ENCODE measurements at places on chromosomes 11 and 22.

DNA sequence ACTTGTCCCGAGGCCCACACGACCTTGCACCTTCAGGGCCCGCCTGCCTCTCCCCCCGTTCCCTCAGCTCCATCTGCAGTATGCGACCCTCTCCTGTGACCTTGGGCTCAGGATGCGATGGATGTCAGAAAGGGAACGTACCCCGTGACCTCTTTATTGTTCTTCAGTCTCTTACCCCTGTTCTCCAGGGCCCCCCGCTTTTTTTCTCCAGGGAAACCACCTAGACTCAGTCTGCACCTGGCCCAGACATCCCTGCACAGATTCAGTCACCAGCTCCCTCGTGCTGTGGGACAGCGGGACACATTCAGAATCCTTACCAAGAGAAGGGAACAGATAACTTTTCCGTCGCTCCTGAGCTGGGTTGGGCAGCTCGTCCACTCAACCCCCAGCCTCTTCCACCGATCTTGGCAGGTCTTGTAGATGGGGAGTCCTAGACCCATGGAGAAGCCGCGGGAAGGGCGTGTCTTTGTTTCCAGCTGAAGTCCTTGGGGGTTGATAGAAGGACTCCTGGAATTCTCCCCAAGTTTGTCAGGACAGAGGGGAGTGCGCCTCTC is 1.4 kb upstream of the PHOX2A start:
- H3K36me3 ChIP-seq: no peaks in the 10 kb centered on the region
- H3K4me3 ChIP-seq: no peak overlapping the region
- DNase-seq: no peak
- peaks cover 71% of the 10 kb centered on the region for H3K27me3 ChIP-seq
- H3K4me1 ChIP-seq: peaks cover 3% of the 10 kb centered on the region

DNA sequence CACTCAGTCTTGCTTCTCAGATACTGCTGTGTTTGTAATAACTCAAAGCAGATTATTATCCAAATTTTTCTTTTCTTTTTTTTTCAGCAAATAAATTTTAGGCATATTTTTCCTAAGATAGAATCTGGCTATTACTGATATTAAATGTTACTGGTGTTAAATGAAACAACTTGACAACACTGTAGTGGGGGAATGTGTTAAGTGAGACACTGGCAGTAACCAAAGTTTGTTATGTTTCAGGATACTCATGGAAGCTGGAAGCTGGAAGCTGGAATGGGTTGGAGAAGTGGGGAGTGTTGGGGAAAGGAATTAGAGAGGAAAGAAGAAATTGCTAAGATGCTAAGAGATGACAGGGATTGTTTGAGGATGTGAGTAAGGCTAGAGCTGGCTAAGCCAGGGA is 24.9 kb downstream of the PGR start:
- H3K4me3 ChIP-seq: no peak overlapping the region
- H3K27me3 ChIP-seq: no peaks in the 10 kb centered on the region
- DNase-seq: no peak
- no peaks in the 10 kb centered on the region for H3K36me3 ChIP-seq

GRCh38 chr11:105219269-105219668 is 79.7 kb upstream of the CARD18 start:
- no peak overlapping the region for H3K4me3 ChIP-seq
- no peaks in the 10 kb centered on the region for H3K4me1 ChIP-seq

- H3K27ac ChIP-seq: no peak overlapping the region
- H3K4me1 ChIP-seq: peaks cover 15% of the 10 kb centered on the region
- no peak overlapping the region for H3K4me3 ChIP-seq
- H3K27me3 ChIP-seq: no peaks in the 10 kb centered on the region
Measured at GRCh38 chr22:20523086-20523983, 15.9 kb downstream of the MED15 start.

DNA sequence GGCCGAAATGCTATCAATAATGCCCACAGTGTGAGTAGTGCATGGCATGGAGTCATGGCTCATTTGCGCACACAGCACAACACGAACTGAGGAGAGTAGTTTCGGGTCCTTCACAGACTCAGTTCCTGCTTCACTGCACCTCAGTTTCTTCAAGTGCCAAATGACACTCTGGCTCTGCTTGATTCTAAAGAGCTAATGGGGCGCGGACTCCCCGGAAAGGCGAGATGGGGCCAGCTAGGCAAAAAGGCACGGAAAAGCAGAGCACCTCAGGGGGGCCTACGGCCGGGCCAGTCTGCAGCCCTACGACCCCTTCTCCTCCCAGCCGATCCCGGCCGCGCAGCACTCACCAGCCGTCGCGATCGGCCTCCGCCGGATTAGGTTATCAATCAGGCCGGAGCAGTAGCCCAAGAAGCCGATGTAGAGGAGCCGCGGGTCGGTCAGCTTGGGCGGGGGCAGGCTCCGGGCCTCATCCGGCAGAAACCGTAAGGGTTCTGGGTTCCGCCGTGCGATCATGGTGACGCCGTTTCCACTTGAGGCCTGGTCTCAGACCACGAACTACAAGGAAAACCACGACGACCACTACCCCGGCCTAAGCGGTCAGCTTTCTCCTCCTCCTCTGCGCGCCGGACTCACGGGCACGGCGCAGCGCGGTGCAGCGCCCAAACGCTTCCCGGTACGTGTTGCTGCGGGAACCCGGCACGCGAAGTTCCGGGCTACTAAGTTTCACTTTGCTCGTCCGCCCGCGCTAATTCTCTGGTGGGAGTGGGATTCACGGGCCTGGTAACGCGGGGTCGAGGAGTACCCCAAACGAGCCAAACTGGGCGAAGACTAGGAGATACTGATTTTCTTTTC is at the start of gene NDUFC2:
TSS of gene NDUFC2 (minus strand) at position 631 of the 852 bp plus-strand sequence. CDS start at position 513, 118 bp downstream.
- DNase-seq: peak; percentile 95
- H3K4me3 ChIP-seq: peak within 1 kb of the TSS; percentile 91
- no peaks in the 10 kb centered on the region for H3K27me3 ChIP-seq
- H3K27ac ChIP-seq: peak within 1 kb of the TSS; percentile 90
- peaks cover 32% of the 10 kb centered on the region for H3K4me1 ChIP-seq

GRCh38 chr22:19802001-19802893 is 41.7 kb downstream of the TBX1 start:
- no peak overlapping the region for H3K27ac ChIP-seq
- H3K36me3 ChIP-seq: no peaks in the 10 kb centered on the region
- H3K4me1 ChIP-seq: peaks cover 3% of the 10 kb centered on the region
- DNase-seq: no peak
- no peak overlapping the region for H3K4me3 ChIP-seq
- H3K27me3 ChIP-seq: no peaks in the 10 kb centered on the region

DNA sequence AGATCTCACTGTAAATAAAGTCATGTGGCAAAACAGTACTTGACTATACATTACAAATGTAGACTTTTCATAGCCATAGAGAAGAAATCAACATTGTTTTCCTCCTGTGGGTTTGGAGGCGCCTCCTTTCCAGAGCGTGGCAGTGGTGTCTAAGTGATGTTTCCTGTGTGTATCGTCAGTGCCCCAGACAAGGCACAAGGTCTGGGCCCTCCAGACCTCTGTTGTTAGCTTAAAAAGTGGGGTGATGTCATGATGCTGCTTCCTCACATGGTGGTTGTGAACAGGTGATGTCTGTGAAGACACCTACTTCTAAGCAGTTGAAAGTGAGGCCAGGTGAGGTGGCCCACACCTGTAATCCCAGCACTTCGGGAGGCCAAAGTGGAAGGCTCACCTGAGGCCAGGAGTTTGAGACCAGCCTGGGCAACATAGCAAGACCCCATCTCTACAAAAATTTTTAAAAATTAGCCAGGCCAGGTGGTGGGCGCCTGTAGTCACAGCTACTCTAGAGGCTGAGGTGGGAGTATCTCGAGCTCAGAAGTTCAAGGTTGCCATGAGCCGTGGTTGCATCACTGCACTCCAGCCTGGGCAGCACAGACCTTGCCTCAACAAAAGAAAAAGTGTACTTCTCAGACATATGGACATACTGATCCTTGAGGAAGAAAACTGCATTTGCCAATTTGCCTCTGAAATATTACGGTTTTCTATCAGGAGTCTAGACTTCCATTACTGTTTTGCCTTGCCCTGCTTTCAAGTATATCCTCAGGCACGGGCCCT is 15.7 kb downstream of the NUP50 start:
- DNase-seq: no peak
- peaks cover 19% of the 10 kb centered on the region for H3K4me1 ChIP-seq
- H3K4me3 ChIP-seq: no peak overlapping the region
- no peaks in the 10 kb centered on the region for H3K36me3 ChIP-seq
- H3K27me3 ChIP-seq: no peaks in the 10 kb centered on the region
- no peak overlapping the region for H3K27ac ChIP-seq

DNA sequence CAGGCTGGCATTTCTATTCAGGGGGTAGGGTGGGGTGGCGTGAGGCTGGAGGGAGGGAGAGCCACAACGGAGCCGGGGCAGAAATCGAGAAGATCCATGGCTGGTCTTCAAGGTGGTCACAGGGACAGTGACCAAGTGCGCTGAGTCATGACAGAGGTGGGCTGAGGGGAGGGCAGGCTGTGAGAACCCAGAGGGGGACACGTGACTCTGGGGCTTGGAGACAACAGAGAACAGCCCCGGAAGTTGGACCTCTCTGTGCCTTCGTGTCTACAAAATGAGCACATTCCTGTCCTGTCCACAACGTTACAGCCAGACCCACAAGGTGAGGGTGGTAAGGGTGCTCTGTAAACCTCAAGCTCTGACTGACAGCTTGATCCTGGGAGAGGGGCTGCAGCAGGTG is 35.1 kb upstream of the ARFGAP3 start:
- no peak overlapping the region for H3K4me3 ChIP-seq
- DNase-seq: no peak
- no peaks in the 10 kb centered on the region for H3K27me3 ChIP-seq
- H3K36me3 ChIP-seq: peaks cover 46% of the 10 kb centered on the region

DNA sequence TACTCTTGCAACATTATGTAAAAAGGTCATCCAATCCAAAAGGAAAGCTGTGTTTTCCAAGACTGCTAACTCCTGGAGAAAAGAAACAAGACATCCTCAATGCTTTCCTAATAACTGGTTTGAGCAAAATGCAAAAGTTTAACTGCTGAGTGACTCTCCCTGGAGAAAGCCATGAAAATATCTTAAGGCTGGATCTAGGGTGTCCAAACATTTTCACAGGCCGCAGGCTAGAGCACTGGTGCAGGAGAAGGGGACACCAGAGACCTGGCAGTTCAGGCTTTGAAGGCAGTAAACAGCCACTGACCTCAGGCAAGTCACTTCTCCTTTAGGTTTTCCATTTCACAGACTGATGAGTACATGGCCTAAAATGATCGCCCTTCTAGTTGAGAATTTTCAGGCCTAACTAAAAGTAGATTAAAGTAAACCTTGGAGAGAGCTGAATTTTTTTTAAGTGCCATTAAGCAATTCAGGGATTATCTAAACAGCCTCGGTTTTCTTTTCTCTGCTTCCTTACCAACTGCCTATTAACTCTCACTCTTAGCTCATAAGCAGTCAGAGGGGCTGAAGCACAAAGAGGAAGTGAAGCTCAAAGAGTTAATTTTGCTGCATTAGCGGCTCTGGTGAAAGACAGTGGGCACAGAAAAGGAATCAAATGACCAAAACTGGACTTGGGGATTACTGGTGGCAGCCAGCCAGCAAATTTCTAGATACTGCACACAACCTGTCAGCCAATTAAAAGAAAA is 2.3 kb downstream of the CHKA start:
- H3K4me3 ChIP-seq: peak overlapping the region; percentile 53
- no peaks in the 10 kb centered on the region for H3K36me3 ChIP-seq
- peaks cover 16% of the 10 kb centered on the region for H3K4me1 ChIP-seq
- H3K27ac ChIP-seq: peak overlapping the region; percentile 95

GRCh38 chr22:17915188-17915587 is 109.2 kb downstream of the MICAL3 start:
- no peak overlapping the region for H3K4me3 ChIP-seq
- no peak for DNase-seq
- no peaks in the 10 kb centered on the region for H3K27me3 ChIP-seq
- H3K36me3 ChIP-seq: no peaks in the 10 kb centered on the region

DNA sequence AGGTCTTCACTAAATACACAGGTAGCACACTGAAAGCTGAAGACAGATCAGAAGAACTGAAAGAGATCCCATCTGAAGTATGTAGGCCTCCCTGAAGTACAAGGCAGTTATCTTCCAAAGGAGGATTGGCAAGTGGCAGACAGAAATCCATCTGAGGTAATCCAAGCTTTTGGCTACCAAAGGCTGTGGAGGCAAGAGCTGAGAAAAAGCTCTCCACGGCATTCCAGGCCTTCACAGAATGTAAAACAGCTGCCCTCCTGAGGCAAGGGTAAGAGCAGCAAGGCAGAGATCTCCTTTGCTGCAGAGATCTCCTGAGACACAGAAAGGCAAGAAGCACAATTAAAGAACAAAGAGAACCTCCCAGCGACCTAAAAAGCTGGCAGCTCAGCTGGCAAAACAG is 19.1 kb downstream of the PIK3C2A start:
- H3K36me3 ChIP-seq: peaks cover 25% of the 10 kb centered on the region
- no peak overlapping the region for H3K4me3 ChIP-seq

DNA sequence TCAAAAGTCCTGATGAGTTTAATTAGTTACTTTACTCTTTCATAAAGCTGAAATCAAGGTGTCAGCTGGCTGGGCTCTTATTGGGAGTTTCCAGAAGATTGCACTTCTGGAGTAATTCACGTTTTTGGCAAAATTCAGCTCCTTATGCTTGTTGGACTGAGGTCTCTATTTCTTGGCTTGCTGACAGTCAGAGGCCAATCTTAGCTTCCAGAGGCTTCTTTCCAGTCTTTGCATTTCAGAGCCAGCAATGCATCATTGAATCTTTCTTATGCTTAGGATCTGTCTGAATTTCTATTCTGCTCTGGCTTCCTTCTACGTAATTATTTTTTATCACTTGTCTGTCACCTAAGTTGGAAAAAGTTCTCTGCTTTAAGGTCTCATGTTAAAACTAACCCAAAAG is 91.4 kb upstream of the SYN3 start:
- no peak for DNase-seq
- no peak overlapping the region for H3K27ac ChIP-seq
- no peaks in the 10 kb centered on the region for H3K27me3 ChIP-seq
- no peaks in the 10 kb centered on the region for H3K4me1 ChIP-seq

DNA sequence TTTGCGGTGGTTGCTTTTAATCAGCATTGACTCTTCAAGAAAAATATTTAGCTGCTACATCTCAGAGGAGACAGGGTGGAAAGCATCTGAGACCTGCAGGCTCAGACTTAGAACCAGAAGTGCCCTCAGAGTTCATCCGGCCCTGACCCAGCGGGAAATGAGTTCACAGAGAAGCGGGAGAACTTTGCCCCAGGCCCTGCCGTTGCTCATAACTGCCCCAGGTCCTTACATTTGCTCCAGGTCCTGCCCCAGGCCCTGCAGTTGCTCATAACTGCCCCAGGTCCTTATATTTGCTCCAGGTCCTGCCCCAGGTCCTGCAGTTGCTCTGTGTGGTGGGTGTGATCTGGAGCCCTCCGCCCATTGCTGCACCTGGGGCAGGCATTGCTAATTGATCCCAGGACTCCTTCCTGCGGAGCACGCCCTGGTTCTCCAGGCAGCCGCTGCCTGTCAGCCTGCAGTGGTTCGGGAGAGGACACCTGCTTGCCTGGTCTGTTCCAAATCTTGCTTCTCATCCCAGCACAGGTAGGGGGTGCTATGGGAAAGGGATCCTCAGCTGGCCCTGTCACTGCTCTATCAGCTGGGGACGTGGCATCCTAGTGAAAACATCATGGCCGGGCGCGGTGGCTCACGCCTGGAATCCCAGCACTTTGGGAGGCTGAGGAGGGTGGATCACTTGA is 58.1 kb upstream of the PPP6R3 start:
- no peaks in the 10 kb centered on the region for H3K27me3 ChIP-seq
- no peak for DNase-seq
- peaks cover 38% of the 10 kb centered on the region for H3K4me1 ChIP-seq
- H3K4me3 ChIP-seq: no peak overlapping the region
- peaks cover 13% of the 10 kb centered on the region for H3K36me3 ChIP-seq

Data from left lung (tissue), 14 donors.